ENCODE measurements at places on chromosomes 1 and 21.
A peak's percentile ranks its signal among the peaks of the same experiment; 100 is the strongest.

DNA sequence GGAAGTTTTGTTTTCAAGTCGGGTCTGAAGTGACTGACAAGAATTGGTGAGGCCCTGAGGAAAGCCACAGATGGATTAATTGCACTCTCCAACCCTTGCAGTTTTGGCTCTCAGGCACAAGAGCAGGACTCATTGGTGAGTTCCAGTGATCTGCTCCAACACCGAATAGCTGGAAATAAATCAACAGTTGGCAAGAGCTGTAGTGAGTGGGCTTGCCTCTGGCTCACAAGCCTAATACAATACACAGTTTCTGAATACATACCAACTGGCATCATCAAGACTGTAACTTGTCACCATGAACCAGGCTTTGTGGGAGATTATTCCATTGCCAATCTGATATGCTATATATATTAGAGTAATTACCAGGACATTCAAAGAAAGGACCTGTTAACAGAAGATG, 131.6 kb downstream of the GRIK1 start:
- H3K27me3 ChIP-seq: no peaks in the 10 kb centered on the region
- H3K36me3 ChIP-seq: no peaks in the 10 kb centered on the region
- no peak overlapping the region for H3K4me3 ChIP-seq
- H3K27ac ChIP-seq: no peak overlapping the region
- no peaks in the 10 kb centered on the region for H3K4me1 ChIP-seq

DNA sequence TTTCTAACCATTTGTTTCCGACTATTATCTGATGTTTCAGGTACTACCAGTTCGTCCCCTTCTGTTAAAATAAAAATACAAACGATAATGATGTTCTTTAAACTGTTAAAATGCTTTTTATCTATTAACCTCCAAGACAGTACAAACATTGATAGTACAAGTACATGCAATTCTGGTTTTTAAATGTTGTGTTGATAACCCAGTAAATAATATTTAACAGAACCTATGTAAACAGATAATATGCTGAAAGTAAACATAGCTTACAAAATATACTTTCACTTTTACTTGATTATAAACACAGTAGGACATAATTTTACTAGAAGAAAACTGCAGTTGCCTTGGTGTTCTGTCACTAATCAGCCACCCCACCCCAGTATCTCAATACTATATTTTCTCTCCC, 76.9 kb downstream of the COQ8A start:
- no peak overlapping the region for H3K4me3 ChIP-seq
- no peaks in the 10 kb centered on the region for H3K36me3 ChIP-seq
- no peak overlapping the region for H3K27ac ChIP-seq
- H3K4me1 ChIP-seq: no peaks in the 10 kb centered on the region

- no peak overlapping the region for H3K27ac ChIP-seq
- no peak overlapping the region for H3K4me3 ChIP-seq
- no peaks in the 10 kb centered on the region for H3K4me1 ChIP-seq
- no peak for DNase-seq
These were observed 621.6 kb upstream of the CHRM3 start for GRCh38 chr1:238764779-238765178.

DNA sequence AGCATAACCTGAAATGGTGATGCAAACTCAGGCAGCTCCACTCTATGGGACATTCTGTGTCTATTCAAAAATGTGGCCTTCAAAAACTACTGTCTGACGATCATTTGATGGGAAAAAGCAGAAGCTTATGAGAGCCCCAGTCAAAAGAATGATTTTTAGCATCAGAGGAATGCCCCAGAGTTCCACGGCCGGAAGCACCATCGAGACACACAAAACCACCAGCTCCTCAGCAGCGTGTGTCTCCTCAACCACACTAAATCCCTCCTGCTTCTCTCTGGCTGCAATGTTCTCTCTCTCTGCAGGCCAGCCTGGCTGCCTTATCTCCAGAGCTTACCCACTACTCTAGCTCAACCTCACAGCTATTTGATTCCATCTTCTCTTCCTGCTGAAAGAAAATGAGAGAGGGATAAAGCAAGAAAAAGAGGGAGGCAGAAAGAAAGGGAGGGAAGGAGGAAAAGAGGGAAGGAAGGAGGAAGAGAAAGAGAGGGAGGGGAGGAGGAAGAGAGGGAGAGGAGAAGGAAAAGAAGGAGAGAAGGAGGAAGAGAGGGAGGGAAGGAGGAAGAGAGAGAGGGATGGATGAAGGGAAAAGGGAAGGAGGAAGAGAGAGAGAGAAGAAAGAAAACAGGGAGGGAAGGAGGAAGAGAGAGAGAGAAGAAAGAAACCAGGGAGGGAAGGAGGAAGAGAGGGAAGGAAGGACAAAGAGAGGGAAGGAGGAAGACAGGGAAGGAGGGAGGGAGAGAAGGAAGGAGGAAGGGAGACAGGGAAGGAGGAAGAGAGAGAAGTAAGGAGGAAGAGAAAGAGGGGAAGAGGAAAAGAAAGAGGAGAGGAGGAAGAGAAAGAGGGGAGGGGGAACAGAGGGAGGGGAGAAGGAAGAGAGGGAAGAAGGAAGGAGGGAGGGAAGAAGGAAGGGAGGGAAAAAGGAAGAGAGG, 33.5 kb upstream of the LAPTM5 start:
- peaks cover 16% of the 10 kb centered on the region for H3K4me1 ChIP-seq
- peak; percentile 56 for DNase-seq
- no peaks in the 10 kb centered on the region for H3K27me3 ChIP-seq
- no peak overlapping the region for H3K4me3 ChIP-seq
- H3K36me3 ChIP-seq: no peaks in the 10 kb centered on the region

- H3K27ac ChIP-seq: no peak overlapping the region
- no peaks in the 10 kb centered on the region for H3K4me1 ChIP-seq
- no peak for DNase-seq
- H3K4me3 ChIP-seq: no peak overlapping the region
These were observed 41.2 kb upstream of the ROR1 start for GRCh38 chr1:63732666-63733065.

DNA sequence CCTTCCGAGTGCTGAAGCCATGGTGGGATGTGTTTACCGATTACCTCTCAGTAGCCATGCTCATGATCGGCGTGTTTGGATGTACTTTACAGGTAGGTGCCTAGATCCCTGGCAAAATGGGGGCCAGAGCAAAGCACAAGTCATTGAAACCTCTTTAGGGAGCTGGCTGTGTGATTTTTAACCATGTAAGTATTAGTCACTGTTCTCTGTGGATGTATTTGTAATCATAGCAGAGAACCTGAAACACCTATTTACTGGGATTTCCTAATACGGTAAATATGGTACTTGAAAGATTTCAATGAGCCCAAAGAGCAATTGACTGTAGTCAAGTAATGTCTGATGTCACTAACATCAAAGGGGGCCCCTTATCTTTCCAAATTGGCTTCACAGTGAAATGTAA, 53.6 kb downstream of the LRRC8C start:
- no peaks in the 10 kb centered on the region for H3K27me3 ChIP-seq
- DNase-seq: no peak
- peak overlapping the region; percentile 39 for H3K27ac ChIP-seq
- H3K4me3 ChIP-seq: no peak overlapping the region
- peaks cover 57% of the 10 kb centered on the region for H3K36me3 ChIP-seq

DNA sequence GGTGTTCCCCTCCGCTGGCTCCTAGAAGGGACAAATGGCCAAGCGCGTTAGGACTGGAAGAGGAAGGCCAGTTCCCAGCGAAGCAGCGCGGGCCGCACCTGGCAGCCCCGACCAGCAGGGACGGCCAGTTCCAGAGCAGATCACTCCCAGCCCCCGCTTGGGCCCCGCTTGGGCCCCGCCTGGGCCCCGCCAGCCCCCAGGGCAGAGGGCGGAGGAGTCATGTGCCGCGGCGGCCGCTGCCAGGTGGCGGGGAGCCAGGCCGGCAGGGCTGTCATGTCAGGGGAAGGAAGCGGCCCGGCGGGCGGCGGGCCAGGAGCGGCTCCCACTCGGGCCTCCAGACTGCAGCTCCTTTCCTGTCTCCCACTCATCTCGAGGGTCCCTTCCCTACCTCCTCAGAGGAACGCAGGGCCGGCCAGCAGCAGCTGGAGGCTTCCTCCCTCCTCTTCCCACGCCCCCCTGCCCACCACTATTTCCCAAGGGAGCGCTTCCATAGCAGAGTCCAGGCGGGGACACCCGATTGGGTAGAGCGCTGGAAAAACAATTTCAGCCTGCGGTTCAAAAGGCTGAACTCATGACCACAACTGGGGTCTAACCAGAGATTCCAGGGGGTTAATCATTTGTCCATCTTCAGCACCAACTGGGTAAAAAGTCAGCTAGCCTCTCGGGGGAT, 16.5 kb downstream of the ZNF697 start:
- H3K27me3 ChIP-seq: peaks cover 36% of the 10 kb centered on the region
- H3K4me1 ChIP-seq: peaks cover 10% of the 10 kb centered on the region
- no peak overlapping the region for H3K27ac ChIP-seq
- peaks cover 33% of the 10 kb centered on the region for H3K36me3 ChIP-seq
- DNase-seq: peak; percentile 27

DNA sequence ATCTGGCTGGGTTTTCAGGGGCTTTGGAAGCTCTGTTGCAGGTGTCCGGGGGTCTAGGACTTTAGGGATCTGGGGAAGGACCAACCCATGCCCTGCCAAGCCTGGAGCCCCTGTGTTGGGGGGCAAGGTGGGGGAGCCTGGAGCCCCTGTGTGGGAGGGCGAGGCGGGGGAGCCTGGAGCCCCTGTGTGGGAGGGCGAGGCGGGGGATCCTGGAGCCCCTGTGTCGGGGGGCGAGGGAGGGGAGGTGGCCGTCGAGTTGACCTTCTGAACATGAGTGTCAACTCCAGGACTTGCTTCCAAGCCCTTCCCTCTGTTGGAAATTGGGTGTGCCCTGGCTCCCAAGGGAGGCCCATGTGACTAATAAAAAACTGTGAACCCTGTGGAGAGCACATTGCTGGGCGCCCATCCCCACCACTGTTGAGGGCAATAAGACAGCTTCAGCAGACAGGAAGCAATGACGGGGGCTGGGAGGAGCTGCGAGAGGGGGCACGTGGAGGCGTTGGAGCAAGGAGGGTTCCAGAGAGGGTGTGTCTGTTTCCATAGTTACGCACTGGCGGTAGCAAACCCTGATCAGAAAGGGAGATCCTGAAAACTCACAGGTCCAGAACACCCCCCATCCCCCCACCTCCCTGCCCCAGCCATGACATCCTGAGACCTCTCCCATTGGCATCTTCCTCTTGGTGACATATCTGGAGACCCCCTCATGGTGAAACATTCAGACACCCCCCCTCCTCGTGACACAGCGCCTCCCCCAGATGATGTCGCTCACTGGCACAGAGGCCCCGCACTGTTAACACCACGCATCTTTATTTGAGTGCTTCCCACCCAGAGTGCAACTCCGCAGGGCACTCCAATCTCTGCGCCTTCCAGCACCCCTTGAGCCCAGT, 8.4 kb downstream of the MYBPH start:
- no peak overlapping the region for H3K4me3 ChIP-seq
- H3K27ac ChIP-seq: no peak overlapping the region
- no peaks in the 10 kb centered on the region for H3K27me3 ChIP-seq
- no peaks in the 10 kb centered on the region for H3K36me3 ChIP-seq
- no peak for DNase-seq

DNA sequence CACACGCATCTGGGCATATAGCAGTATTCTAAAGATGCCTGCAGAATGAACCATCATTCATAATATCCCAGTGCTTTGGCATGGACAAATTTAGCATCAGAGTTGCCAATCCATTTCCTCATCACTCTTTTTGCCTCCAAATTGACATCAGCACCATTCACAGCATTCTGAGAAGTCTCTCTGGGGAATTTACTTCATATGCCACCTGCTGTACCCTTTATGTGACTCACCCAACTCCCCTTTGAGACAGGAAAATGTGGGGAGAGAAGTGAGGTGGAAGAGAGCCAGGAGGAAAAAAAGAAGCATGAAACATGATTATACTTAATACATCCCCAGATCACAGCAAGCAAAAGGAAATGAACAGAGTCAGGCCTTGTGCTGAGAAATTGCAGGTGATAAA, 37.4 kb downstream of the RAB3B start:
- DNase-seq: no peak
- no peaks in the 10 kb centered on the region for H3K36me3 ChIP-seq
- no peaks in the 10 kb centered on the region for H3K4me1 ChIP-seq
- H3K4me3 ChIP-seq: no peak overlapping the region

DNA sequence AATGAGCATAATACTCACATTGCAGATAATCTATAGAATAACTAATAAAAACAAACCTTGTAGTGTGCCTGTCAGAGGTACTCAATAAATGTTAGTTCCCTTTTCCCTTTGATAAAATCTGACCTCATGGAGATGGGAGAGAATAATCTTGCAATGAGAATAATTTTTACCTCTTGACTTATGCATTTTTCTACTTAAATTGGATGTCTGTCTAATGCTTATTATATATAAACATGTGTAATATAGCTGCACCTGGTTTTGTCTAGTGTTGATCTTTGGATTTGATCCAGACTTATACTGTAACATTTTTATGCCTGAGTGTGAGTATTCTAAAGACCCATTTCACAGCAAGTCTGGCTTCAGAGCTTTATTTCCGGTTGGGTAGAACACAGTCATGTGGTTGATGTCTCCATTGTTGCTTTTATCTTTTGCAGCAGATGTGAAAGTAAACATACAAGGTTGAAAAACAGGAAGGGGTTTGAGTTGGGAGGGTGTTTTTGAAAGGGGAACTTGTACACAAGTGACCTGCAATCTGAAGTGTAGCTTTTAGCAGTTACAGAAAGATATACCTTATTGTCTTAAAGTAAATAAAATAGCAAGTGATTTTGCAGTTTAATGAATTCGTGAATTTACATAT, 12.4 kb downstream of the EPB41 start:
- peaks cover 36% of the 10 kb centered on the region for H3K4me1 ChIP-seq
- H3K4me3 ChIP-seq: no peak overlapping the region
- no peaks in the 10 kb centered on the region for H3K36me3 ChIP-seq
- H3K27ac ChIP-seq: no peak overlapping the region
- DNase-seq: peak; percentile 86

DNA sequence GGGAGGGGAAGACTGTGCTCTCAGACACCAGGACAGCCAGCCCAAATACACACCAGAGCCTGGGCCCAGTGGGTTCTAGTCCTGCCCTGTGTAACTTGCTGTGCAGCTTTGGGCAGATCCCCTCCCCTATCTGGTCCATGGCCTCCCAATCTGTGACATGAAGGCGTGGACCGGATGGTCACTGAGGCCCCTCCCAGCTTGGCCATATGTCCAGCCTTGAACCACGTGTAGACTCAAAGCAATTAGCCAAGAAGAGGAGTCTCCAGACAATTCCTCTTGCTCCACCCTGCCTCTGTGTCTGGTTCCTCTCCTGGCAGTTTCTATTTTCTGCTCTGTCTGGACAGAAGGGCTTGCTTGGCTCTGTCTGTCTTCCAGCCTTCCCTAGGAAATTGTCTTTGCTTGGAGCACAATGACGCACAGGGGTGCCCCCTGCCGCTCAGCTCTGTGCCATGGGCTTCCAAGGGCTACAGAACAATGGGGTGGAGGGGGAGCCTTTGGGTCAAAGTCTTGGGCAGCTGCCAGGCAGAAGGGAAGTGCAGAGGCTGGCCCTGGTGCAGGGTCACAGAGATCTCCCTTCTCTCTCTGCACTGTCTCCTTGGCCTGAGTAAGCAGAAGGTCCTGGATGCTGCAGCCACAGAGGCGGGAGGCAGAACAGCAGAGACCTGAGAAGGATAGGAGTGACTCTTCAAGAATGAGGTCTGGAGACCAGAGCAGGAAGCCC, 66.1 kb downstream of the TENT5C start:
- no peak overlapping the region for H3K4me3 ChIP-seq
- H3K4me1 ChIP-seq: peaks cover 16% of the 10 kb centered on the region
- no peaks in the 10 kb centered on the region for H3K27me3 ChIP-seq
- H3K27ac ChIP-seq: no peak overlapping the region

- DNase-seq: no peak
- peaks cover 4% of the 10 kb centered on the region for H3K27me3 ChIP-seq
- H3K27ac ChIP-seq: no peak overlapping the region
- H3K4me3 ChIP-seq: no peak overlapping the region
These were observed 6.8 kb upstream of the KIF17 start for GRCh38 chr1:20724364-20725188.
